ENCODE measurements at places on chromosomes 1 and 21.

GRCh38 chr1:29592731-29593130 is 356.4 kb downstream of the PTPRU start:
- no peak for DNase-seq

DNA sequence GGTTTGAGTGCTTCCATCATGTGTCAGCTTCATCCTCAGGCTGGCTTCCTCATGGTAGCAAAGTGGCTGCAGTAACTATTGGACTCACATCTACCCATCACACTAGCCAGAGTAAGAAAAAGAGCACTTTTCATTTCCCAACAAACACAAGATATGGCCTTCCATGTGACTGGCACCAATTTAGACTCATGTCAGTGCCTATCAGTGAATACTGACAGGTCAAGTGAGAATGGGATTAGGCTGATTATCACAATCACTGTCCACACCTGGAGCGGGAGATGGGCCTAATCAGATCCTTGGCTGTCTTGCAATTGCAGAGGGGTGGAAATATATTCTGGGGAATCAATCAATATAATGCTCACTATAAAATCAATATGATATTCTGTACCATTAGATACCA is 2.9 kb upstream of the RABGAP1L start:
- no peak for DNase-seq

GRCh38 chr21:36165356-36165755 is 8.7 kb downstream of the DOP1B start:
- DNase-seq = no peak

DNA sequence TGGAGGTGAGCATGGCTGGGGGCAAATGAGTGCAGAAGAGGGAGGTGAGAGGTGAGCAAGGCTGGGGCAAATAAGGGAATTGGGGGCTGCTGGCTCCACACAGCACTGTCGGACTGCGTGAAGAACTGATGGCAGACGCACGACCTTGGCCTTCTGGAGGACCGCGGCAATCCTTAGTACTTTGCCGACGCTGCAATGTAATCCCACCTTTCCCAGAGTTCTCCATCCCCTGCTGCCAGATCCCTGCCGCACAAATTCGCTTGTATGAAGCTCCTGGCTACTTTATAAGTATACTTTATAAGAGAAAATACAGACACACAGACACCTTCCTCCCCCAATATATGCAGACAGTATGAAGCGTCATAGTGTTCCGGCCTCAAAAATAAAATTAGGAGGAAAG is 472.4 kb downstream of the SMYD3 start:
- no peak for DNase-seq

GRCh38 chr1:29703596-29704370 is 467.5 kb downstream of the PTPRU start:
- no peak for DNase-seq

- no peak for DNase-seq
Measured at GRCh38 chr1:99705385-99705784, 59.5 kb downstream of the PALMD start.

DNA sequence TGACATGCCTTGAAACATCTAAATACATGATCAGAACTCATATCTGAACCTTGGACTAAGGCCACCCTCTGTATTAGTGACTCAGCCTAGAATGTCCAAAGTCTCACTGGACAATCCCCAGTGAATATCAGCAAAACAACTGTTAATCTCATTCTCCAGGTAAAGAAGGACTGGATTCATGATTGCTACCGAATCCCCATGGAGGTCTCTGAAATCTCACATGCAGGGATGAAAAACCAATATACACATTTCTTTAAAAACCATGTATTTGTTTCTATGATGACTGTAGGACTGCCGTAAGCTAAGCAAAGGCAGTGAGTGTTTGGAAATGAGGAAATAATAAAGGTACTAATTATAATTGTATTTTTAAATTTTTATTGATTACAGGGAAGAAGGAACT is at the start of gene OR2L3:
Gene OR2L3 (plus strand): TSS at position 301 of the 400 bp plus-strand sequence. CDS start 13,846 bp downstream, outside the sequence.
- no peak for DNase-seq

DNA sequence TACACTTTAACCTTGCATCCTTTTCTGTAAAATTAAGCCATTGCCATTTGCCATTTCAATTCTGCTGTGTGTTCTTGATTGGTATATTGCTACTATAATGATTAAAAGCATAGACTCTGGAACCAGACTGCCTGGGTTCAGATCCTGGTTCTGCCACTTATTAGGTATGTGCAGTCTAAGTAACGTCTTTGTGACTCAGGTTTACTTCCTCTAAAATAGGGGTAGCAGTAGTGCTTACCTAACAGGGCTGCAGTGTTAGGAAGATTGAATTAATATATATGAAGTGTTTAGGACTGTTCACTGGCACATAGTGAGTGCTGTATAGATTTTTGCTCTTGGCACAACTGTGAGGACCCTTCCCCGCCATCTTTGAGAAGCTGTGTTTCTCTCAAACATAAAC is 4.4 kb downstream of the CDC42 start:
- peak; percentile 30 for DNase-seq

DNA sequence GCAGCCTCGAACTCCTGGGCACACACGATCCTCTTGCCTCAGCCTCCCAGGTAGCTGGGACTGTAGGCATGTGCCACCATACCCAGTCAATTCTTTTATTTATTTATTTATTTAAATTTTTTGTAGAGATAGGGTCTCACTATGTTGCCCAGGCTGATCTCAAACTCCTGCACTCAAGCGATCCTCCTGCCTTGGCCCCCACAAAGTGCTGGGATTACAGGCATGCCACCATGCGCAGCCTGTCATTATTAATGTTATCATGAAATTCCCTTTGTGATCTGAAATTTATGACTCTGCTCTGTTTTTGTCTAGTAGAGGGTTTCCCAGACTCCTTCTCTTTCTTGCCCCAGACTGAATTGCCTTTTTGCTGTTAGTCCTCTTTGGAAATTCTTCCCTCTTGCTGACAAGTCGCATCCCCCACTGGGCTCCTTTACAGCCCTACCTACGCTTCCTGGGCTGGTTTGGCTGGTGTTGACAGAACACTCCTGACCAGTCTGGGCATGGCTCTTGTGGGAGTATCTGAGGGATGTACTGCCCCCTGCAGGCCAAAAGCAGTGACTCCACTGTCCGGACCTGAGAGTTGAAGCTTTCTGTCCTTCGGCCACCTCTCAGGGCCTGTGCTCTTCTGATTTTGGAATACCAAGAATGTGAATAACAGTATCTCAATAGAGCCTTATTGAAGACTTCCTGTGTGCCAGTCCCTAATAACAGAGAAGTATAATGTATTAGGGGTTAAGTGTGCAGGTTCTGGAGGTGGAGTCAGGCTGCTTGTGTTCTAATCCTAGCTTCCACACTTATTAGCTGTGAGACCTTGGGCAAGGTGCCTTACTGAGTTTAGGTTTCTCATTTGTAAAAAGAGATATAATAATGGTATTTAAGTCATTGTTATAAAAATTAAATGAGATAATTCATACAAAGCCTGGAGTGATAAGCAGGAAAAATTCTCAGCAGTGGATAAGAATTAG is 28.2 kb downstream of the TCEANC2 start:
- DNase-seq = peak; percentile 61

DNA sequence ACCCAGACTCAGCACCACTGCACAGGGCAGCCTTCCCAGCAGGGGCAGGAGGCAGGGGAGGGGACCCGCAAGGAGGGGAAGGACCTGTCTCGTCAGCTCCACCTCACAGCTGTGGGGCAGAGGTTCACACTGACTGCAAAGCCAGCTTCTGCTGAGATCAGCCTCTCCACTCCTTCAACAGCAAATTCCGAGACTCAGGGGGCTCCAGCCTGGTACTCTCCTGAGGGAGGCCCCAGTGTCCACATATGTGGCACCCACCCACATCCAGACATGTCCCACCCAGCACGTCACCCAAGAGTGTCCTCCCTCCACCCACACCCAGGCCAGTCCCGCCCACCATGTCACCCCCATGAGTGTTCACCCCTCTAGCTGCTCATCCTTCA is 329.5 kb downstream of the NPHP4 start:
- no peak for DNase-seq

GRCh38 chr1:51560034-51560433 is 41.0 kb upstream of the EPS15 start:
- DNase-seq = no peak

- peak; percentile 6 for DNase-seq
Measured at GRCh38 chr1:209627732-209628196, 24.5 kb downstream of the LAMB3 start.

DNA sequence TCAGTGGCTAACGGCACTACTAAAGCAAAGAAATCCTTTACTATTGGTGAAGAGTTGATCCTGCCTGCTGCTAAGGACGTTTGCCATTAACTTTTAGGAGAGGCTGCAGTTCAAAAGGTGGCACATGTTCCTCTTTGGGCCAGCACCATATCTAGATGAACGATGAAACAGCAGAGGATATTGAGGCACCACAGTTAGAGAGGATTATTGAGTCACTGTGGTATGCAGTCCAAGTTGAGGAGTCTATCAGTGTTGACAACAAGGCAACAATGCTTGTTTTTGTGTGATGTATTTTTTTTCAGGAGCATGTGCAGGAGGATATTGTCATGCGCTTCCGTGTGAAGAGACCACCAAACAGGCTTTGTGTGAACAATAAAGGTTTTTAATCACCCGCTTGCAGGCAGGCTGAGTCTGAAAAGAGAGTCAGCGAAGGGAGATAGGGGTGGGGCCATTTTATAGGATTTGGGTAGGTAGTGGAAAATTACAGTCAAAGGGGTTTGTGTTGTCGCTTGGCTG is 80.9 kb downstream of the UCHL5 start:
- no peak for DNase-seq

GRCh38 chr1:87274851-87275250 is 53.8 kb upstream of the LMO4 start:
- DNase-seq = no peak

- DNase-seq = no peak
Measured at GRCh38 chr1:203685168-203685567, 58.5 kb downstream of the ATP2B4 start.

DNA sequence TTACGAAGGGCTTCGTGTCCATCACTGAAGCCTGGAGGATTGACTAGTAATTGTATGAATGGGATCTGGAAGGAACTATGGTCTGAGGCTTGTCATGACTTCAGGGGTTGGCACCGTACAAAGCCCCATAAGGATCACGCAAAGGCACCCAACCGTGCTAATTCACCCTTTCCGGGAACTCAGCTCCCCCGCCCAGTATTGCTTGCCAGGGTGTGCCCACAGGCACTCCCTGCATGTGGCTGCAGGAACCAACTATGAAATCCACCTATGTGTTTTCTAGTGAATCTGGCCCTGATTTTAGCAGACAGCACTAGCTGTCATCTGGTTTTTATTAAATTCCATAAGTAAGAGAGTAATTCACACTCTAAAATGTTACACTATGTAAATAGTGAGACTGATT is 139.2 kb downstream of the TM2D1 start:
- DNase-seq = no peak

DNA sequence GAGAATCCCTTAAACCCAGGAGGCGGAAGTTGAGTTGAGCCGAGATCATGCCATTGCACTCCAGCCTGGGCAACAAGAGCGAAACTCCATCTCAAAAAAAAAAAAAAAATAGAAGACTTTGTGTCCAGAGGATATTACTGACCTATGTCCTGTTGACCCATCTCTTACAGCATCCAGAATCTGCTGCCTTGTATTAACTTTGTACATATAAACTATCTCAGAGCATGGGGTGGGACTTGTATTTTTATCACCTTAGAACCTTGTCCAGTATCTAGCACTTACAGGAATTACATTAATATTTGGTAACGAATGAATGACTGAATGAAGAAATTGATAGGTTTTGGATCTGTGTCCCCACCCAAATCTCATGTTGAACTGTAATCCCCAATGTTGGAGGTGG is 117.8 kb downstream of the TGFBR3 start:
- DNase-seq = no peak

GRCh38 chr1:232590744-232591082 is 39.2 kb downstream of the SIPA1L2 start:
- no peak for DNase-seq

GRCh38 chr21:36032647-36033406 is 27.5 kb downstream of the SETD4 start:
- no peak for DNase-seq

GRCh38 chr1:225996946-225997545 is 2.1 kb downstream of the SDE2 start:
- no peak for DNase-seq

GRCh38 chr1:2304921-2305681 is 77.0 kb downstream of the SKI start:
- DNase-seq = no peak

DNA sequence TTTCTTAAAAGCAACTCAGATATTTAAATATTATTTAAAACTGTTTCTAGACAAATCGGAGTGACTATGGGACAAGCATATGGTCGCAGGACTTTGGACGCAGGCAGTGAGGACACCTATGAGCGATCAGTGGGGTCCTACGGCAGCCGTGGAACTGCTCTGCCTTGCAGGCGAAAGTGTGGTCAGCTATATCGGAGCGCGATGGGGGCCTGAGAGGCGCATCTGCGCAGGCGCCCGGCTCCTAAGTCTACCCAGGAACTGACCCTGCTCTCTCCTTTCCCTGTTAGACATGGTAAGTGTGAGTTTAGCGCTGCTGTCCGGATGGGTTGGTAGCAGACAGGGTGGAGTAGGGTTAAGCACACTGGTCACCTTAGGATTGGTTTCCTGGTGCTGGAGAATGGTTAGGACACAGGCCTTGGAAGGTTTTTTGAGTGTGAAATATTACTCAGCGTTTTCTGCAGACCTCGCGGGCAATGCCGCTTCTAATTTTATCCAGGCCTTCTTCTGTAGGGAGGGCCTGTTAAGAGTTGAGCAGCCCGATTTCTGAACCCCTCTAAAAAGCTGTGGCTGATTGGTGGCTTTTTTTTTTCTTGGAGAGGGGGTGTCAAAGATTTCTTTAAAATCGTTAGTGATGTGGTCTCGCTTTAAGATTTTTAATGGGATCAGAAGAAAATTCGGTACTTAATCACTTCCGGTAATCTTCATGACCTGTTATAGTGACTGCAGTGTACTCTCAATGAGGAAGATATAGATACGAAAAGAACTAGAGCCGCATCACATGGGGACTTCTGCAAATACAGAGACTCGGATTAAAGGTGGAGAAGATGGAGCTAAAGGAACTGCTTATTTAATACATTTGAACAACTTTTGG is at the start of gene RABGGTB:
Gene RABGGTB (plus strand): TSS at position 274 of the 871 bp plus-strand sequence. CDS start 16 bp downstream, at position 290.
- peak; percentile 93 for DNase-seq

GRCh38 chr1:20578721-20579395 is 10.0 kb upstream of the CDA start:
- DNase-seq = no peak
